ENCODE measurements at places on chromosomes 2 and 18. TPM values are rescaled to one million over a fixed set of nuclear protein-coding genes. Genes with fewer than 3 reads are reported as not detected.

DNA sequence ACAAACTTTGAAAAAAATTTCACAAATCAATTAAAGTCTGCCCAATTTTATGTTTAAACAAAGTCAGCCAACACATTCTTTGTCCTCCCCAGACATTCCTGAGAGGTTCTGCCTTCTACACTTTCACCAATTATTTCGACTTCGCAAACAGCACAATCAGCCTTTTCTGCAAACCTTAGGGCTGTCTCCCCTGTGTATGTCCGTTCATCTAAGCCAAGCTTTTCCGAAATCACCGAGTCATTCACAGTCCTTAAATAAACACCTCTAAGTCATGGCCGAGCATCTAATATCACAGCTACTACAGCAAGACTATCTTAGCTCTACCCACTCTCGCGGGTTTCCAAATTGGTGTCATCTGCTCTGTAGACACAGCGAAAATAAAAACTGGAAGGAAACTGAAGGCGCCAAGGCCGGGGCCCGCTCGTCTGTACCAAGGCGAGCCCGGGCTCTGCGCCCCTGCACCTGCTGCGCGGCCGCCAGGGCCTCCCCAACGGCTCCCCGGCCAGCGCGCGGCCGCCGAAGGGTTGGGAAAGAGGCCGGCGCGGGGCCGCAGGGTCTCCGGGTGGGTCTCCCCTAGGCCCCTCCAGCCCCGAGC lies 730 bp downstream of the ODC1 start:
- no peak for DNase-seq

GRCh38 chr2:198098918-198099317 lies 294.5 kb downstream of the PLCL1 start:
- DNase-seq: peak; percentile 13

DNA sequence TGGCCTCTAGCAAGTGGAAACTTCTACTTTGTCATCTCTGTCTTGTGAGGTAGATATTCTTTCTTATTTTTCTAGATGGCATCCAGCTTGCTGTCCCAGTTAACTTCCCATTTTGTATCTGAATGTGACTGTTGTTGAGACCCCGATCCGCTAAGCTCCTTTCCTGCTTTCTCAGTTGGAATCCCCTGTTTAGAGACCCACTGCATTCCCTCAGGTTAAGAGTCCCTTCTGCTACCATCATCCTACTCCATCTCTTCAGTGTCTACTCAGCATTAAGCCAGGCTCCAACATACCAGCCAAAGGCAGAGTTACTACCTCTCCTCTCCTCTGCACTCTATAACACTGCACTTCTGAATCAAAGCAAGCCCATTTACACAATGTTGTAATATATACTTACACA lies 1300.4 kb upstream of the CHAC2 start:
- DNase-seq: no peak

Gene ITM2C
- 41.8 TPM for total RNA-seq

GRCh38 chr18:24176727-24177416 lies 38.0 kb downstream of the CABYR start:
- DNase-seq: peak; percentile 23
